Subcutaneous preadipocyte (primary cell): ENCODE measurements at places on chromosomes 16 and 17. TPM values are rescaled to one million over a fixed set of nuclear protein-coding genes. Genes with fewer than 3 reads are reported as not detected.

Gene MFAP4
- 1.2 and 3.7 TPM in 2 replicates for total RNA-seq

Gene CCL5
- total RNA-seq: not detected in 2 replicates

Gene CLDN7
- 0.98 and 2.9 TPM in 2 replicates for total RNA-seq

Gene CCDC40
- total RNA-seq: 2.7 and 4.0 TPM in 2 replicates

Gene COPZ2
- total RNA-seq: 24.8 and 44.1 TPM in 2 replicates

Gene KCNJ12
- total RNA-seq: 0.39 and 1.8 TPM in 2 replicates

Gene NXN
- 5.9 and 15.4 TPM in 2 replicates for total RNA-seq

Gene RPA1
- total RNA-seq: 19.0 and 20.6 TPM in 2 replicates

Gene NME1
- total RNA-seq: 156 and 164 TPM in 2 replicates

Gene TACO1
- total RNA-seq: 22.8 and 31.9 TPM in 2 replicates

Gene ITGB3
- total RNA-seq: 104 and 115 TPM in 2 replicates

Gene TPSD1
- total RNA-seq: not detected in 2 replicates

Gene C17orf100
- 0.37 and 0.39 TPM in 2 replicates for total RNA-seq

Gene PIMREG
- 21.7 and 22.0 TPM in 2 replicates for total RNA-seq

Gene GGT6
- not detected in 2 replicates for total RNA-seq

Gene ALOX12B
- total RNA-seq: 0.73 TPM in 1 of 2 replicates, not detected in the other

Gene GNAO1
- under 0.01 TPM in 1 of 2 replicates, not detected in the other for total RNA-seq

Gene MT1A
- 11.1 and 17.6 TPM in 2 replicates for total RNA-seq

Gene OR3A2
- 0.73 and 0.98 TPM in 2 replicates for total RNA-seq

Gene CD79B
- 0.39 TPM in 1 of 2 replicates, not detected in the other for total RNA-seq

Gene HSPB9
- not detected in 2 replicates for total RNA-seq

Gene CES5A
- total RNA-seq: not detected in 2 replicates

Gene FBXW10B
- 0.73 and 2.2 TPM in 2 replicates for total RNA-seq

Gene MYO15B
- 0.73 and 0.78 TPM in 2 replicates for total RNA-seq

Gene TSPAN10
- 1.4 and 1.8 TPM in 2 replicates for total RNA-seq

Gene TBKBP1
- total RNA-seq: 6.6 and 9.6 TPM in 2 replicates

Gene FNDC8
- total RNA-seq: not detected in 2 replicates

Gene PRDM7
- total RNA-seq: not detected in 2 replicates

Gene CRYBA1
- not detected in 2 replicates for total RNA-seq

Gene TMED6
- total RNA-seq: 0.37 TPM in 1 of 2 replicates, not detected in the other

Gene LCAT
- 5.1 and 11.1 TPM in 2 replicates for total RNA-seq

Gene PITPNM3
- 0.37 and 0.78 TPM in 2 replicates for total RNA-seq

Gene FGF11
- under 0.01 and 0.37 TPM in 2 replicates for total RNA-seq

Gene C17orf113
- under 0.01 and 0.37 TPM in 2 replicates for total RNA-seq

Gene CTF1
- total RNA-seq: 0.59 and 1.1 TPM in 2 replicates

Gene FOXN1
- total RNA-seq: not detected in 2 replicates

Gene KRT25
- total RNA-seq: not detected in 2 replicates

Gene TBC1D3B
- total RNA-seq: 0.37 and 0.59 TPM in 2 replicates

Gene KRTAP1-5
- total RNA-seq: 1.1 and 1.6 TPM in 2 replicates

Gene SLC9A5
- total RNA-seq: 1.1 and 2.5 TPM in 2 replicates

Gene SCO1
- total RNA-seq: 22.0 and 29.9 TPM in 2 replicates

Gene NTN1
- total RNA-seq: 0.20 and 0.37 TPM in 2 replicates

Gene ARL16
- 19.1 and 26.8 TPM in 2 replicates for total RNA-seq

Gene TP53TG3D
- 0.37 TPM in 1 of 2 replicates, not detected in the other for total RNA-seq

Gene MYCBPAP
- 0.98 and 1.1 TPM in 2 replicates for total RNA-seq

Gene YPEL2
- 8.2 and 11.0 TPM in 2 replicates for total RNA-seq

Gene PLLP
- total RNA-seq: under 0.01 TPM in 1 of 2 replicates, not detected in the other

Gene PARN
- total RNA-seq: 28.7 and 32.1 TPM in 2 replicates

Gene ARL5C
- not detected in 2 replicates for total RNA-seq

Gene ZG16B
- 0.37 TPM in 1 of 2 replicates, not detected in the other for total RNA-seq

Gene CHD9NB
- total RNA-seq: 0.98 and 1.8 TPM in 2 replicates
